ENCODE measurements at places on chromosomes 3 and 15.

DNA sequence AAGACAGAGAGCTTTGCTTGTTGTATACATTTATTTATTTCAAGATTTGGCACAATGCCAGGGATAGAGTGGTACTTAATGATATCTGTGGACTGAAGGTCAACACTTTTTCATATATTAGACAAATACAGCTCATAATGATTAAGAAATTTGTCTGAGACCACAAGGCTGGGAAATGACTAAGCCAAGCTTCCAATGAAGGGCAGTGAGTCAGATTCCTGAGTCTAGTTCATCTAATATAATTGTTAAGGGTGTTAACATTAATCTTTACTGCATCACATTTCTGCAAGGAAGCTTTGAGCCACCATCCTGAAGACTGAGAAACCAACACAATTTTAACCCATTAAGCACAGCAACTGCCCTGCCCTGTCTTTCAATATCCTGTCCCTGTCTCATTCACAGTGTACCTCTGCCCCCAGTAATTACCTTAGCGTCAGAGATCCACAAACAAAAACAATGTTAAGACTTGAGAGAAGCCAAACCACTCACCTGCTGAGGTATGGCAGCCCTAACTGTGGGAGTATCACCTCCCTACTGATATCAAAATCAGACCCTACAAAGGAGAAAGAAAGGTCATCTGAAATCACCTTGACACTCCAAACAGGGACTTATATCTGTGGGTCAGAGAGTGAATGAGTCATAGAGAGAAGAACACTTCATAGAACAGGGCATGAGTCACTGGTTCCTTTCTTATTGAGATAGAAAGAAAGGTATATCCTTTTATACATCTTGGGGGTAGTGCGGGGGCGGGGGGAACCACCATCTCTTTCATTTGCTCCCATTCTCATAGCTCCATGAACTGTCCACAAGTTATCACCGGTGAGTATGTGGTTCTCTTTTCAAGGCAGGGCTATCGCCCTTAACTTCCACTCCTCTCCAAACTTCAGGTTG, 74.7 kb downstream of the MAGI1 start:
- DNase-seq: no peak

DNA sequence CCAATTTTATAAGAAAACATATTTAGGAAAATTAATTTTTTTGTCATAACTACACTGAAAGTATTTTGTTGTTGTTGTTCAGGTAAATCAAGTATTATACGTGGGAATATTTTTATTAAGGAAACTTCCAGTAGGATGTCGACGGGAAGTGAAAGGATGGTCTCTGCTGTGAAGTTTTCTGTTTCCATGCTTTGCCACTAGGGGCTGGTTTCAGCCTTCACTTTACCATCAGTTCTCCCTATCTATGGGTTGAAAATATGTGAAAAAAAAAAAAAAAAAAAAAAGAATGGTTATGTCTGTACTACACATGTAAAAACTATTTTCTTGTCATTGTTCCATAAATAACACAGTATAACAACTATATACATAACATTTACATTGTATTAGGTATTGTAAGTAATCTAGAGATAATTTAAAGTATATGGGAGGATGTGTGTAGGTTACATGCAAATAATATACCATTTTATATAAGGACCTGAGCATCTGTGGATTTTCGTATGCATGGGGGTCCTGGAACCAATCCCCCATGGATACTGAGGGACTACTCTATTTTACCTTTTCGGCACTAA, 136.7 kb downstream of the SMAD6 start:
- no peak for DNase-seq

DNA sequence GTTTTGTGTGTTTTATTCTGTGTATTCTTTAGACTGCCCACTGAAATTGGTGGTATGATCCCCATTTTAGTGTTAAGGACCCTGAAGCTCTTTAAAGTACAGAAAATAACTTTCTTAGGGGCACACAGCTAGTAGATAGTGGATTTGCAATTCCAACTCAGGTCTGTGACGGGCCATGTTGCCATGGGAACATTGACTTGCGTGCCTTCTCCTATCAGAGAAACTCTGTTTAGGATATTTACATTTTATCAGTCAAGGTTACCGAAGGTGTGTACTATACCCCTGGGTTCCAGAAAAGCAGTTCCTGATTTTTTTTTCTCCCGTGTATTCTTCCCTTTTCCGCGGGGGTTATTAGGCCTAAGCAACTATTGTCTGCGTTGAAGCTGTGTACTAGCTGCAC, 19.4 kb downstream of the MYZAP start:
- no peak for DNase-seq

GRCh38 chr15:63482874-63483323, 21.5 kb upstream of the USP3 start:
- no peak for DNase-seq

GRCh38 chr3:11477407-11477911, 166.3 kb downstream of the VGLL4 start:
- DNase-seq: no peak

GRCh38 chr3:185702262-185703225, 116.4 kb downstream of the SENP2 start:
- DNase-seq: no peak
